SW480 (cell line): ENCODE measurements at places on chromosomes 1 and 21.
A peak's percentile ranks its signal among the peaks of the same experiment; 100 is the strongest.

DNA sequence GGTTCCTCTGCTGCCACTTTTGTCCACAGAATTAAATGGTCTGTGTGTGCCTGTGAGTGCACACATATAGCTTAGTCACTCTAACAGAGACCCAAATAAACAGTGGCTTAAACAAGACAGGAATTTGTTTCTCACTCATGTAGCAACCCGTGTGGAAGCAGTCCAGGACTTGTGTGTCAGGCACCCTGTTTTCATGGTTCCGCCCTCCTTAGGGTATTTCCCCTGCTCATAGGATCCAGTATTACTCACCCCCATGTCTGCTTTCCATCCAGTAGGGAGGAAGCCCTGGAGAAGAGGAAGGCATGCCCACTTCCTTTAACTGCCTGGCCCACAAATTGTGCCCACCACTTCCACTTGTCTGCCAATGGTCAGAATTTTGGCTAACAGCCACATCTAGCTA is 41.3 kb upstream of the TACSTD2 start:
- peak; percentile 41 for DNase-seq

DNA sequence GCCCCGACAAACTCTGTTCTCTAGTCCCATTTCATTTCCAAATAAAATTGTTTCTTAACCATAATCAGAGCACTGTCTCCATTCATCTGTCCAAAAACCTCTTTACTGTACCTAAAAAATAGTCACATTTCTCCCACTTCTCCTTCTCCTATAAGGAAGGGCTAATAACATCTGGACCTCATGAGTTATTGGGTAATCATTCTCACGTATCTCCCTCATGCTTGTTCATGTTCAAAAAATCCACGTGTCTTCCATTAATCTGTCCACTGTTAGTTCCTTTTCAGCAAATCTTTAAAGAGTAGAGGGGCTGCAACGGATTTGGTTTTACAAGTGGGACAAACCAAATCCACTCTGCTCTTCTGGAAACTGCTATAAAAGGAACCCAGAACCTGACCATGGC is 1418.8 kb downstream of the MRPL39 start:
- DNase-seq: no peak

DNA sequence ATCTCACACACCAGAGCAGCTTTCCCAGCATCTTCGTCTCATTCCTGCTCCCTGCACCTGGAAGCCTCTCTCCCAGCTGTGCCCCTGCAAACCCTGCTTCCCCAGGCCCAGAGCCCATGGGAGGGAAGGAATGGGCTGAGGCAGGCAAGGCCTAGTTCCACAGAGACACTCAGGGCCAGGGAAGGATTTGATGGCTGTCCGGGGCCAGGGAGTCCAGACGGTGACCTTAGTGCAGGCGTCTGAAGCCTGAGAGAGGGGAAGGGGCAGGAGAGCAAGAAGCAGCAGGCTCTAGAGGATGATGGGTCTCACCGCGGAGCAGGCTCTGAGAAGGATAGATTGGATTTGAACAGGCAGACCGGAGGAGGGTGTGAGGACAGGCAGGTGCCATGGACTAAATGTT is 22.2 kb upstream of the TNNI1 start:
- no peak for DNase-seq

DNA sequence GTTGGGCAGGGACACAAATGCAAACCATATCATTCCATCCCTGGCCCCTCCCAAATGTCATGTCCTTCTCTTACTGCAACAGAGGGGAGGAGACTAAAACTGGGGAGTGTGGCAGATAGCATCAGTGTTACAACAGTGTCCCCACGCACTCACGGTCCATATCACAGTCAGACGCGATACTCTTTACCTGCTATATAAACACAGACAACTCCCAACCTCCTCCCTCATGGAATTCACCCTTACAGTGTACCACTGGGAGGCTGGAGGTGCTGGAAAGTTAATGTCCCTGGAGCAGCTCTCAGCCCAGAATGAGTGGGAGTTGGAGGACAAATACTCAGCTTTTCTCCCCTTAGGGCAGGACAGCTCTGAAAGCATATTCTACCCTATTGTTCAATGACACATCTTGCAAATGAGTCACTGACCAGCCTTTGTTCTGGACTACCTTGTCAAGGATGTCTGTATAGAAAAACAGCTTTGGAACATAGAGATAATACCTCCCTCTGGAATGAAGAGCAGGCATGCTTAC is 445.9 kb downstream of the SETD4 start:
- peak; percentile 43 for DNase-seq

GRCh38 chr1:24896596-24897262 is 33.3 kb downstream of the RUNX3 start:
- no peak for DNase-seq

GRCh38 chr21:31666445-31667010 is 7.0 kb downstream of the SOD1 start:
- no peak for DNase-seq

GRCh38 chr1:200640963-200641401 is 20.4 kb upstream of the KIF14 start:
- no peak for DNase-seq

GRCh38 chr1:21216835-21217811 is 40.4 kb upstream of the EIF4G3 start:
- DNase-seq: peak; percentile 17

DNA sequence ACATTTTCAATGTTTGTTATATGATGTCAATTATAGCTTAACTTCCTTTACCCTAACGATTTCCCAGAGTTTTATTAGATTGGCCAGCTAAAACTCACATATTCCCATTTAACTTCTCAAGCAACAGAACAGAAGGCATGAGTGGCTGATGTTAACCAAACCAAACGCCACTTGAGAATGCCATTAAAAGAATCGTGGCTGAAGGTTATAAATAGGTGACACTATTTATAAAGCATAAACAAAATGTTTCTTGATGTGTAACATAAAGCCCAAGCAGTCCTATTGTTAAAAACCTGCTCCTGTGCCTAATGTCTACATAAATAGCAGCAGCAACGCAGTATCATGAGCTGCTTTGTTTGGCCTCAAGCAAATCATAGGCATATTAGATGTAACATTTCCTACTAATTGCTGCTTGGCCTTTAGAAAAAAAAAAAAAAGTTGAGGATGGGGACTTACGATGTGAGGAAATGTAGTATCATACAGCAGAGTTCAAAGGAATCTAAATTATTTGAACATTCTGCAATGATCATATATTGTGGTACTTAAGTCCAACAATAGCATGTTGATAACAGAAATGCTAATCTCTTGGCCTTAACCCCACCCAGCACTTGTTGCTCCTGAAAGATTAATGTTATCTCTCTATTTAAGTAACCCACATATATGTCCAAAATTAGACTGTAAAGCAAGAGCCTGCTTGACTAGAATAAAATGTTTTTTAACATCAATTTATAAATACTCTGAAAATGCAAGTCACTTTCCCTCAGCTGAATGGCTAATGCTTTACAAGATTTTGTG is 106.0 kb downstream of the ESRRG start:
- DNase-seq: no peak

GRCh38 chr1:155178441-155179111 is 4.9 kb downstream of the TRIM46 start:
- DNase-seq: no peak
